NCI-H345 (cell line): ENCODE measurements at places on chromosomes 3 and 15.

DNA sequence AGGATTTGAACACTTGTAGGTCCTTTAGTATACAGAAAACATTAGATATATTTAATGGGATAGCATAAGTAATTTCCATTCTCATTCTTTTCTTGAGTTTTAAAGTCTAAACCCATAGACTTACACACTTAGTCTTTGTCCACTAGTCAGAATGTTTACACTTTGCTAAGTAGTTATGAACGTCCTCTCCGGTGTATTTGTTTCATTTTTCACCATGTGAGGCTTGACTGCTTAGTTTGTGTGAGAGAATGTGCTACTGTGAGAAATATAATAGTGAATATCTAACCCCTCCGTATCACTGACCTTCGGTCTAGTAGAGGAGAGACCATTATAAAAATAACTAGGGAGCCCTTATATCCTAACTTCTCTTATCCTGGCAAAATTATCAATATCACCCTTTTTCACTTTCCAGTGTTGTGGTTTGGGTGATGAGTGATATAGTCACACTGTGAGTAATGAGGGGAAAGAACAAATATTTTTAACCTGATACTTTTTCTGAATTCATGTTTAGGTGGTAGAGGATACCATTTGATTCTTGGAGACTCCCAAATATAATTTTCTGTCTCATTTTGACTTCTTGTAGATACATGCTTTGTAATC lies 122.4 kb downstream of the UBE2E2 start:
- DNase-seq, result no peak

- DNase-seq, result no peak
Observed at GRCh38 chr3:52248816-52249547, 3.4 kb downstream of the PPM1M start.

DNA sequence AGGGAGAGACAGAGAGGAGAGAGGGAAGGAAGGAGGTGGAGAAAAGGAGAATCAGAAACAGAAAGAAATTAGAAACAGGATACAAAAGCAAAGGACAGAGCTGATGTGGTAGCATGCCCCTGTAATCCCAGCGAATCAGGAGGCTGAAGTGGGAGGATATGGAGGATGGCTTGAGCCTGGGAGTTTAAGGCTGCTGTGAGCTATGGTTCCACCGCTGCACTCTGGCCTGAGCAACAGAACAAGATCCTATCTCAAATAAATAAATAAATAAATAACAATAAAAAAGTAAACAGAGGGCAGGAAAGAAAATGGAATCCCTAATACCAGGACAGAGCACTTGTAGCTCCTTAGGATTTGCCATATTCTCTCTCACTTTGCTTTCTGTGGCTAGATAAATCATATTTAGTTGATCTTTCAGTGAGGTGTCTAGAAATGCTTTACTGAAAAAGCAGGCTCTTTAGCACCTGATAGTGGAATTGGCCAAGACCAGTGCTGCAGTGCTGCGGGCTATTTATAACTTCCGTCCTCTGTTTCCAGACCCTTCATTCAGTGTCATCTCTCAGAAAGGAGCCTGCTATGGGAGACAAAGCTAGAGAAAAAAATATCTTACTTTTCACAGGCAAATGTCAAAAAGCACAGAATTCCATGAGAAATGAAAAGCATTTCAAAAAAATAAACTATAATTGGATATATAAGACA lies 20.0 kb upstream of the SLC28A2 start:
- no peak for DNase-seq

- DNase-seq, result no peak
Observed at GRCh38 chr15:25807063-25807462, 56.1 kb downstream of the ATP10A start.

GRCh38 chr3:116971531-116971930 lies 262.0 kb downstream of the TUSC7 start:
- DNase-seq, result no peak

- no peak for DNase-seq
Observed at GRCh38 chr15:58738046-58738707, 11.3 kb downstream of the ADAM10 start.

DNA sequence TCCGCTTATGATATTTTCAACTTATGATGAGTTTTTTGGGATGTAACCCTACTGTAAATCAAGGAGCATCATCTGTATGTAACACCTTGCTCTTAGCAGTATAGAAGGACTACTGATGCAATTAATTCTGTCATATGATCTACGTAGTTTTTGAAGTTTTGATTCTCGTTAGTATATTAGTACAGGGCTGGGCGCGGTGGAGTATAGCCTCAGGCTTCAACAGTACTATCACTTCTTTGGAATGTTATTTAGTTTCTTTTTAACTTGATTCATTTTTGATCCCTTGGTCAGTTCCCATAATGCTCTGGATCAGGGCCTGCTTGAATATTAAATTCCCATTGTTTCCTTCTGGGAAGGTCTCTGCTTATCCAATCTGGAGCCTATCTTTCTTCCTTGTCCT lies 23.9 kb upstream of the AP4E1 start:
- no peak for DNase-seq

DNA sequence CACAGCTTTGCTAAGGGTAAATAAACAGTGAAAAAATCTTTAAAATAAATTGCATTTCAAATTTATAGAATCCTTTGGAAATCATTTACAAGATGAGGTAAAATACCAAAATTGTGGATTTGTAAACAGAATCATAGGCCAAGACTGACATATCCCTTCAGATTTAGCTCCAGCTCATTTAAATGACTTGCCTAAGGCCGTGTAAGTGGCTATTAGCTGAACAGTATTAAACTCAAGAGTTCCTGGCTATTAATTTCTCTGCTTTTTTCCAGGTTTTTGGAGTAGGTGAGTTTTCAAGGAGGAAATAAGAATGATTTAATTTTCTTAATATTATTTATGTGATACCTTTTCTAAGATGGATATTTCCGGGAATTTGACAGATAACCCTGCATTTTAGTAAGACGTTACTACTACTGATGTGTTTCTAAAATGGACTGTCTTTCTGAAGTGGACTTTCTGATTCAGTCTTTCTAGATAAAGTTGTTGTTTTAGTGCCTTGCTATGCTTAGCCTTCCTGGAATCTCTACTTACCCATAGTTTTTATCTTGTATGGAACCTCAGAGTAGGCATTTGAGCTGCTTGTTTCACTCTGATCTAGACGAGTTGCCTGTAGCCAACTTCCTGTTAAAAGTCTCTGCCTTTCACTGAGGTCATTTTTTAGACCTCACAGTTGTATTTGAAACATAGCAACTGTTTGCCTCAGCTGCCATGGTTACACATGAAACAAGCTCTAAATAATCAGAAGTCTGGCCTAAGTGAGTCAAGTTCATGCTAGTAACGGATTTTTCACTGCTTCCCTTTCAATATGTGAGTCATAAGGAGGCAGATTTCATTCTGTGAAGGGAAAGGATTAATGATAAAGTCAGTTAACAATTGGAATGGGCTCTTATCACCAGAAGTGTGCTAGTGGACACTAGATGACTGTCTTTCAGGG lies 127.0 kb downstream of the KLHL25 start:
- no peak for DNase-seq

- DNase-seq, result peak; percentile 89
Observed at GRCh38 chr3:138774529-138775253, 60.0 kb downstream of the PIK3CB start.

DNA sequence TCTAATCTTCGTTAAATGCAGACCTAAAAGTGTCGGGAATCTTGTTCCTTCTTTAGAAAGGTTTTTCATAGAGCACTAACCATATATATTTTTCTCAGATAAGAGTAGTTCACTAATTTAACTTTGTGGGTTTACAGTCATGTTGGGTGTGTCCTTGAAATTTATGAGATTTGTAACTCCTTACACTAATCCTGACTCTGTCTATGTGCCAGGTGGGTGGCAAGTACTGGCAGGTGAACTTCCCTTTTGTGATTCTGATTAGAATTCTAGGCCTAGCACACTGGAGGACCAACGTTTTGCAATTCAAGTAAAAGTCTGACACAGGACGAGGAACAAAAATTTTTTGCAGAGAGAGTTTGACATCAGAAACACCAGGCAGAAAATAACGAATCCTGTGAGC lies 220.1 kb downstream of the P3H2 start:
- DNase-seq, result no peak

- no peak for DNase-seq
Observed at GRCh38 chr3:126954141-126954842, 28.6 kb upstream of the PLXNA1 start.
